ENCODE measurements at places on chromosomes 4 and X.

DNA sequence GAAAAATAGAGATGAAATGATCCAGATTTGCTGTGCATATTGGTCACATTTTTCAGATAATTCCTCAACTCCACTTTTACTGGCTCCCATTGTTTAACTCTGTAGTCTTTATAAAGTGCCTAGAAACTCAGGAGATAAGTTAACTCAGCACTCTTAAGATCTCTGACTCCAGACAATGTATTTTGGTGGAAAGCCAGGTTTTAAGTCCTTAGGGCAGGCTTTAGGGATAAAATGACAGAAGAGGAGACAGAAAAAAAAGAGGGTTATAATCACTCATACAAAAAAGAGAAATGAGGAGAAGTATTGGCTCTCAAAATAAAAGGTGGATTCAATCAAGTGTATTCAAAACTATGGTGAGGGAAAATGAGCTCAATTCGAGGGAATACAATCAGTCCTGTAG, 674.8 kb upstream of the INTU start:
- no peak for DNase-seq

- no peak for DNase-seq
Observed at GRCh38 chr4:139085141-139085540, 69.6 kb downstream of the NOCT start.

DNA sequence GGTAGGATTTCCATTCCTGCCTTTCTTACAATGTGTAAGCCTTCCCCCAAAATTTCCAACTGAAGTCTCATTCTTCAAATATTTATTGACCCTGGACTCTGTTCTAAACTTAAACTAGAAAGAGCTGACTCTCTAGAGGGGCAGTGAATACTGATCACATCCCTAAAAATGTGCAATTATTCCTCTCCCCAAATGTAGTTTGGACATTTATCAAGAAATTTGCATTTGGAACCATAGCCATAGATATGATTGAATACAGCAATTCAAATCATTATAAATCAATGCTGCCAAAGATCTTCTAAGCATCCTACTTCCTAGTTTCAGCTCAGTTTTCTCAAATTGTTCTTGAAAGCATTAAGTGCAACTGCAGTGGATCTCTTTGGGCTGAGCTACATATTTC, 525.7 kb downstream of the RAB28 start:
- DNase-seq: no peak

DNA sequence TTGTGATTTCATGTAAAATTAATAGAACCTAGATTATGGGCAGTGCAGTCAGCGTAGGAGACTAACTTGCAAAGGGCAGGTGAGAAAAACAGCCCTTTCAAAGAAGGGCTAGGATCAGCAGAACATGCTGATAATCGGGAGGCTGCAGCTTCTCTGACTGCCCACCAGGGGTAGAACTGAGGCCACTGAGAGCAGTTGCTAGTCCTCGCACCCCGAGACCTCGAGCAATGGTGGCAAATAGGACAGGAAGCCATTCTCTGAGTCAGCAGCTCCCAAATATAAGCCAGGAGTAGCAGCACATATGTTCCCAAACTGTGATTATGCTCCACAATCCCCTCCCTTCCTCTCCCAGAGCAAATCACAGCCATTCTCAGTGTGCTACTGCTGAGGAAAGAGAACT, 186.5 kb downstream of the MSL3 start:
- no peak for DNase-seq

GRCh38 chrX:23749576-23749975, 6.5 kb upstream of the ACOT9 start:
- DNase-seq: no peak

- DNase-seq: no peak
Observed at GRCh38 chr4:119493419-119493818, 135.2 kb downstream of the PDE5A start.

All from activated naive CD8-positive, alpha-beta T cell treated with anti-CD3 and anti-CD28 coated beads, Interleukin-2, amount 10 ng/mL, durations not matched to agents 7 days and 5 days (primary cell).